GM12892 (cell line): ENCODE measurements at places on chromosomes 12 and 14.

DNA sequence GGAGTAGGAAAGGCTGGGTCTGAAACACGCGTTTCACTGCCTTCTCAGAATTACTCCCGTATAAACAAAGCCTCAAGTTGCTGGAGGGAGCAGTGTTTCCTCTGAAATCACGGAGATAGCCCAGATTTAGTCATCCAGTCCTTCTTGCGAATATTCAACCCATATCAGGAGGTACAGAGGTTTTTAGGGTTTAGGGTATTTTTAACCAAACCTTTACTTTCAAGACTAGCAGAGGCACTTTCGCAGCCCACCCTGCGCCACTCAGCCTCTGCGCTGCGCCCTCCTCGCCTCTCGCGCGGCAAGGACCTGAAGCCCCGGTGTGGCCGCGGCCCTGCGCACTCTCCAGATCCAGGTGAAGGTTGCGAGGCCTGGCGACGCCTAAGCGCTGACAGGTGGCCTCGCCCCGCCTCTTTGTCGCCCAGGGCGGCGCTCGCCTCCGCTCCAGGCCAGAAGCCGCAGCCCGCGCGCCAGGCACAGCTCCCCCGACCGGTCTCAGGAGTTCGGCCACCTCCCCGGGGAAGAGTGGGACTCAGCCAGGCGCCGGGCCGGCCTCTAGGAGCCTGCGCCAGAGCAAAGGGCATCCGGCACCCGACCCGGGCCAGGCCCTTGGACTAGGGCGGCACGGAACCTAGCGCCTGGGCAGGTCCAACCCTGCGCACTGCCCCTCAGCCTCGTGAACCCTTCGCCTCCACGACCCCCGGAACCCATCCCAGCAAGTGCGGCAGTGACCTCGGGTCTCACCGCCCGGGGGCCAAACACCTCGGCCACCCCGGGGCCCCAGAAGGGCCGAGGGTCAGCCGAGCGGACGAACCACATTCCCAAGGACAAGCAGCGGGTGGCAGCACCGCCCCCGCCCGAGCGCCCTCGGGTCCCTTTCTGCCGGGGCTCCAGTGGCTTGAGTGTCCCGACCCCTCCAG is 1.8 kb upstream of the SAMD4A start:
- DNase-seq, result peak; percentile 46

- no peak for DNase-seq
These were observed 83.6 kb upstream of the LHX5 start for GRCh38 chr12:113555226-113555625.

DNA sequence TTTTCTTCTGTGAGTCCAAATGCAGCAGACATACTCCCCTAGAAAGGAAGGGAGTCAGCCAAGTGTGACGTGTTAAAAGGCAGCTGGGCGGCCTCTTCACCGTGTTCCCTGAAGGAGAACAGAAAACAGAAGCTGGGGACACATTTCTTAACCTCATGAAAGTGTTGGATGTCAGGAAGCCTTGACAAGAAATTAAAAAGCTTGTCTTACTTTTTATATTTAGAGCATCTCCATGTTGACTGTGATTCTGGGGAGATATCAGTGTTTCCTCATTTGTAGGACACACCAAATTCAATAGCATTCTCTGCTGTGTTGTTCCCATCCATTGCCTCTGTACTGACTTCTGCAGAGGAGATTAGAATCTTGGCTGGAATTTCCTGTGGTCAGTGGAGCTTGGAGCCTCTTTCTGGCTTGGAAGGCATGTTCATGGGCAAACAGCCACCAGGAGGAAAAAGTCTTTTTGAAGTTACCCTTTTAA is 93.7 kb downstream of the RMST start:
- DNase-seq, result no peak

- no peak for DNase-seq
These were observed 3.0 kb upstream of the CEBPE start for GRCh38 chr14:23122086-23122485.

- no peak for DNase-seq
These were observed 487.9 kb downstream of the PCNX1 start for GRCh38 chr14:71395151-71395604.

DNA sequence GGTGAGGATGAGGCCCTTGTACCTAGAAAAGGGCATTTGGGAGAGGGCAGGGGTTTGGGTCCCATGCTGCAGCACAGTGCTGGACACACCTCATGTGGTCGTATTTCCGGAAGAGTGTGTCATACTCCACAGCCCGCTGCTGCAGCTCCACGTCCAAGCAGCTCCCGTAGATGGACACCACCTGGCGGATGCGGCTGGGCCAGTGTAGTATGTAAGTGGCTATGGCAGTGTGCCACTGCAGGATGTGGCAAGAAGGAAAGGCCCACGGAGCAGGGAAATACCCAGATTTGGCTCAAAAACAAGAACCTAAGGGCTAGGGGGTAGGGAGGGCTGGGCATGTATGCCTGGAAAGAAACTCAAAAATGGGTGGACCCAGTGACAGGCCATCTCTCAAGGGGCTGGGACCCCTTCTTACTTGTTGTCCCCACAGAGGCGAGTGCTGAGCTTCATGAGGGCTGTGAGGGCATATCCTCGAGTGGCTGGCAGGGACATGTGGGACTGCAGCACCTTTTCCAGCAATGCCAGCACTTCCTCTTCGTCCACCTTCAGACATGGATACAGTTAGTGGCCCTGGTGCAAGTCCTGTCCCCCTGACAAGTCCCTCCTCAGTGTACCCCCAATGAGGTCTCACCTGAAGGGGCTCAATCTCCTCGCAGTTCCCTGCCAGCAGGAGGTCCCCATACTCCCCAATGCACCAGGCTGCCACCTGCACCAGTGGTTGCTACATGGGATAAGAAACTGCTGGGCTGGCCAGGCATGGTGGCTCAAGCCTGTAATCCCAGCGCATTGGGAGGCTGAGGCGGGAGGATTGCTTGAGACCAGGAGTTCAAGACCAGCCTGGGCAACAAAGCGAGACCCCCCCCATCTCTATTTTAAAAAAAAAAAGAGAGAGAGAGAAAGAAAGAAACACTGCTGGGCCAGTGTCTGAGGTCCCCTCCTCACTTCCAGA is 5.4 kb downstream of the AP1G2 start:
- DNase-seq, result no peak

DNA sequence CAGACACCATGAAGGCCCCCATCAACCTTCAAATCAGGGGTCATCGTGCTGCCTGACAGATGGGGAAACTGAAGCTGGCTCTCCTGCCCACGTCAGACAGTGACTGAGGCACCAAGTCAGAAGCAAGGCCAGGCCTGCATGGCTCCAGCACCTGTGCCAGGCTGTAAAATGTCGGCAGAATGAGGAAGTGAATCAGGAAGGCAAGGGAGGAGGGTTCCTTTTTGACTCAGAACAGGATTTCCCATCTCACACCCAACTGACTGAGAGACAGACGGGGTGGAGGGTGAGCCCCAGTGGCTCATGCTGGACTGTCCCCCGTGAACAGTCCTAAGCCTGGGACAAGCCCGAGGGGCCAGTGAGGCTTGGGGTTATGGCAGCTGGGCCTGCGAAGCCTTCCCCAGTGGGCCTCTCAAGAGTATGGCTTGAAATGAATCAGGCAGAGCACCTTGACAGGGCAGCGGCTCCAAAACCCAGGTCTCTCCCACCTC is 20.9 kb downstream of the SYNE3 start:
- peak; percentile 70 for DNase-seq

- no peak for DNase-seq
These were observed 149.7 kb upstream of the ARHGAP5 start for GRCh38 chr14:31927348-31927832.

GRCh38 chr14:80003138-80003537 is 208.2 kb downstream of the DIO2 start:
- DNase-seq, result no peak

- DNase-seq, result no peak
These were observed 483.3 kb downstream of the ZFP36L1 start for GRCh38 chr14:68309616-68310015.

- no peak for DNase-seq
These were observed 619 bp downstream of the ERC1 start for GRCh38 chr12:991350-992333.

GRCh38 chr12:121893961-121894460 is 5.4 kb downstream of the PSMD9 start:
- DNase-seq, result no peak

DNA sequence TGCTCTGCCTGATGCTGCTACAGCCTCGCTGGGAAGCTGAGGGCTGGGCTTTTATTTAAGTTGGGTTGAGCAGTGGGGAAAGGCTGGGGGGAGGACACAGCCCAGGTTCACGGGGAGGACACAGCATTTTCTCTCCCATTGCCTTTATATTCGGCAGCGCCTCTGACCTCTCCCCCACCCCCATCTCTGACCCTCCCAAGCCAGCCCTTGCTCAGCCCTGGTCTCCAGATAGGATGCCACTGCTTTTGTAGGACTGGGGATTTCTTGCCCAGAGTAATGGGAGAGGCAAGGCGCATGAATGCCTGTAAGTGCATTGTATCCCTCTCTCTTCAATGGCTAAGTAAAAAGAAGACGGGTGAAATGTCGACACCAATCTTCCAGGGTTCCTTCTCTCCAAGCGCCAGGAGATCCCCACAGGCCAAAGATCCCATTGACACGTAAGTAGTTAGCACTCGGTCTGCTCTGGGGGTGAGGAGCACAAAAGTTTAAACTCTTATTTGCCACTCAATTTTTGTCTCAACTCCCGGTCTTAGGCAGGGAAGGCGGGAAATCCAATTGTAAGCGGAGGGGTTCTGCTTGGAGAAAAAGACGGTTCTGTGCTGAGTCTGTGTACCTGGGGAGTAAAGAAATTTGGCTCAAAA is 4.6 kb downstream of the HOXC4 start:
- DNase-seq, result no peak

DNA sequence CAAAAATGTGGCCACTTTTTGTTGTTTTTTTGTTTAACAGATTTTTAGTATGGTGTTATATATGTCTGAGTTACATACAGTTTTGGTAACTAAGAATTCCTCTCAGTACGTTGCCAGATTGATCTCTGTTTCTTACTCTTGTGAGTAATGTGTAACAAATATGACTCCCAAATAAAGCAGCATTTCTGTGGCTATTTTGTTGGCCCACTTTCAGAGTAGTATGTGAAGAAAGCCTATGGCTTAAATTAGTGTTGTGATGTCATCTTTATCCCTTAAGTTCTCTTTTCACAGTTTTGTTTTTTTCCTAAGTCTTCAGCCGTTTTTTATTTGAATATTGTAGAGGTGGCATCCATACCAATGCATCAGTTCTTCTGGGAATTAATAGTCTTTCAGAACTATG is 10.7 kb downstream of the PCNX4 start:
- DNase-seq, result no peak

DNA sequence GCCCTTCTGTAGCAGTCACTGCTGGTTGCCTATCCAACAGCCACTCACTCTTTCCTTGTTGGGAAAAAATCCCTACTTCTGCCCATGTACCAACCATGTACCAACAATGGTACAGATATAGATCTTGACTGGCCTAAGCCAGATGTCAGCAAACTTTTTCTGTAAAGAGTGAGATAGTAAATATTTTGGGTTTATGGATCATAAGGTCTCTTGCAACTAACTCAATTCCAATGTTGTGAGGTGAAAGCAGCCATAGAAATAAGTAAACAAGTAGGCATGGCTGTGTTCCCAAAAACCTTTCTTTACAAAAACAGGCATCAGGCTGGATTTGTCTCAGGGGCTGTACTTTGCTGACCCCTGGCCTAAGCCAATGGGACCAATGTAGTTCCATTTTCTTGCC is 73.5 kb downstream of the ARMH4 start:
- no peak for DNase-seq

DNA sequence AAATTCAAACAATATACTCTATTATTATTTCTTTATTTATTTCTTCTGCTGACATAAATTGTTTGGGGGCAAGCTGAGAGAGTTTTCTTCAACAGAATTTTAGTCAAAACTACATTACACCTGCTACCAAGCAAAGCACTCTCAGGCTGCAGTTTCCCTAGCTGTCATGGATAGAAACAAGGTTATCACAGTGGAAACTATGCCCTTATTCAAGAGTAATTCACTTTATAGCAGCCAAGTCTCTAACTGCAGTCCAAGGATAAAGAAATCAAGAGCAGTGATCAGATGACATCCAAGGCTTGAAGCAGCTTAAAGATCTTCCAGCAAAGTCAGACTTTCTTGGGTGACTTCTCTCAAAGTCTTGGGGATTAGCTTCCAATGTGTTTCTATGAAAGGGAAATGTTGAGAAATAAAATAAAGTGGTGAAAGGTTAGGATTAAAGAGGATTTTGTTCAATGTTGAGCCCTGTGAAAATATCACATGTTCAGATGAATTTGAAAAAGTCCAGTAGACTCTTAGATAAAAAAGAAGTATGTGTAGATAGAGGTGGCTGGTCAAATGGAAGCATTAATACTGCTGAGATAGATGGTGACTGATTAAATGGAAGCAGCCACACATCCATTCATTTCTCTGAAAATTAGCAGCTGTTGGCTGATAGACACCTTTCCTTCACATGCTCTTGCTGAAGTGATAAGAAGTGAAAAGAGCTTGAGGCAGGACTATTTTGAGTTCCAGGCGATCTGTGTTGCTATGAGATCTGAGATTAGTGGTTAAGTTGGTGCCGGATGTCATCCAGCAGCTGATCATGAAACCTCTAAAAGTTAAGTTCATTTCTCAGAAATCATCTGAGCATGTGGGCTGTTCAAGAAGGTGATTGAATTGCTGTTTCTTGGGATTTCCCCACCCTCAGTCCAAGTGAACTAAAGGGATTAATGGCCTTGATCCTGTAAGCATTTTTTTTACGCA is 257.8 kb upstream of the BTG1 start:
- peak; percentile 21 for DNase-seq

DNA sequence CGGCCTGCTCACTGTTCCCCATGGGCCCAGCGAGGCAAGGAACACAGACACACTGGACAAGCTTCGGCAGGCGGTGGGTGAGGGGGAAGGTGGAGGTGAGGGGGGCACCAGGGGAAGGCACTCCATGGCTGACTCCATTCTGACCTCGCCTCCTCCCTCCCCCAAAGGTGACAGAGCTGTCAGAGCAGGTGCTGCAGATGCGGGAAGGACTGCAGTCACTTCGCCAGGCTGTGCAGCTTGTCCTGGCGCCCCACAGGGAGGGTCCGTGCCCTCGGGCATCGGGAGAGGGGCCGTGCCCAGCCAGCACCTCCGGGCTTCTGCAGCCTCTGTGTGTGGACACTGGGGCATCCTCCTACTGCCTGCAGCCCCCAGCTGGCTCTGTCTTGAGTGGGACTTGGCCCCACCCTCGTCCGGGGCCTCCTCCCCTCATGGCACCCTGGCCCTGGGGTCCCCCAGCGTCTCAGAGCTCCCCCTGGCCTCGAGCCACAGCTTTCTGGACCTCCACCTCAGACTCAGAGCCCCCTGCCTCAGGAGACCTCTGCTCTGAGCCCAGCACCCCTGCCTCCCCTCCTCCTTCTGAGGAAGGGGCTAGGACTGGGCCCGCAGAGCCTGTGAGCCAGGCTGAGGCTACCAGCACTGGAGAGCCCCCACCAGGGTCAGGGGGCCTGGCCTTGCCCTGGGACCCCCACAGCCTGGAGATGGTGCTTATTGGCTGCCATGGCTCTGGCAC is 10.6 kb downstream of the MCRS1 start:
- DNase-seq, result no peak

- DNase-seq, result peak; percentile 52
These were observed 20.4 kb upstream of the ATP5MC2 start for GRCh38 chr12:53696285-53696654.

GRCh38 chr12:113854385-113855142 is 111.6 kb downstream of the RBM19 start:
- no peak for DNase-seq
